Mucosa of descending colon (tissue), 3 donors: ENCODE measurements at places on chromosomes 5 and 9.

DNA sequence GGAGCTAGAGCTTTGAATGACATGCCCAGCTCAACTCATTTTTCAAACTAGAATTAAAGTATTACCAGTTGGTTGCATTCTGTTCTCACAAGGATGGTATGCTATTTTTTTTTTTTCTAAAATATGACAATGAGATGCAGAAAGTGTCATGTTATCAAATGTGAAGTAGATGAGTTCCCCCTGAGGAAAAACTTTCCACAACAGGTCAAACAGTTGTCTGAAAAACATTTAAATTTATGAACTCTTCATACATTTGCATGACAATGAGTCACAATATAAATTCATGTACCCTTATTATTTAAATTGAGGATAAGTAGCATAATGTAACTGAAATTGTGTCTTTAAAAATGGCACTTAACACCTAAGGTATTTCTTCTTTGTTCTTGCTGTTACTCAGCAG, 1720.5 kb upstream of the NUDT12 start:
- DNase-seq: no peak

DNA sequence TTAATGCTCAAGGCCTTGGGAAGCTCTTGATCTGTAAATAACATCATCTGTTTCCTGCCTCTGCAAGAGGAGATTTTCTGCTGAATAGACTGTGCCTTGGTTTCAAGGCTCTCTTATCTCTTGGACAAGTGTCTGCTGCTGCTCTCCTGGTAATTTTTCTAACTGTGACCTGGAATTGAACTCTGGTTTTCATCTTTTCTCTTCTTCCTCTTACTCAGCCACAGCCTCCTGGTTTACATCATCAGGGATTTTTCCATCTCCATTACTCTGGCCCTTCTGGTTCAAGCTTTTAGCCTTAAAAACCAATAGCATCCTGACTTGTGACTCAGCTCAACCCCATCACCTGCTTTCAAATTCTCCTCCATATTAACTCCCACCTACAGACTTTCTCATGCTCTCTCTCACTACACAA, 49.6 kb upstream of the ITGA1 start:
- DNase-seq: no peak

- no peak for DNase-seq
Observed at GRCh38 chr5:61881821-61882487, 424.1 kb upstream of the KIF2A start.

- DNase-seq: no peak
Observed at GRCh38 chr9:13179257-13179656, 100.2 kb downstream of the MPDZ start.

- DNase-seq: no peak
Observed at GRCh38 chr9:72596451-72597180, 75.2 kb downstream of the TMC1 start.

DNA sequence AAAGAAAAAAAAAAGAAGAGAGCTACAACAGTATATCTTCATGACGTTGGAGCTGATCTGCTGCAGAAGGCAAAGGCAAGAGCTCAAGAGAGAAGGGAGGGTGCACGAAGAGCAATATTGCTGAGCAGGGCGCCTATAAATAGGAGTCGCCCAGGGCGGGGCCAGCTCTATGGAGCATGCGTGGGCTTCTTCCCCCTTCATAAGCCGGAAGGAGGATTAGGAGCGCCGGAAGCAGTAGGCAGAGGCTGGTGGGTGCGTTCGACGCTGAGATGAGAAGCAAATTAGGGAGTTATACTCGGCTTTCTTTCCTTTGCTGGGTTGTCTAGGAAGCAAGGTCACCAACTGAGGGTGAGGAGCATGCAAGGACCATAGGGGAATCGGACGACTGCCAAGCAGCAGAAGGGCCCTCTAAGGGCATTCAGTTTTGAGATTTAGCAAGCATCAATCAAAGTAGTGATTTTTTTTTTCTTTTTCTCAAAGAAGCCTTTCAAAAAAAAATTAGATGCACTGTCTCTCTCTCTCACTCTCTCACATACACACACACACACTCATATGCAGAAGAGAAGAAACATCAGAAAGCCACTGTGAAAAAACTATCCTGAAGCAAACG, 496.7 kb downstream of the ENC1 start:
- peak; percentile 62 for DNase-seq

DNA sequence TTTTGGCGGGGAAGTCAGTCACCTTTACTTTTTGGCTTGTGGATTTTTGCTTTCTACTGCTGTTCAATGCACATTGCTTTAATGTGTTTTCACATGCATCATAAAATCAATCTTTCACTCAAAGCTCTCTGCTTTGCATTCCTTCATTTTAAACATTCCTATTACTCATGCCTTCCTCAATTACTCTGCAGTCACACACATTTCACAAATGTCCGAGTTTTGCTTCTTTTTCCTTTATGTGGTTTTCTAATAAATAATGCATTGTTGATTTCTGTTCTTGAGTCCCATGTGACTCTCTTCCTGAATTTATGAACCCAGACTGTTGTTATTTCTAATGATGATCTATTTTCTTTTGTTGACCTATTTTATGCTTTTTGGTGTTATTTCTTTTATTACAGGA, 82.3 kb upstream of the EPB41L4B start:
- DNase-seq: no peak

GRCh38 chr9:120830151-120830550, 12.6 kb downstream of the PSMD5 start:
- DNase-seq: no peak

GRCh38 chr9:97895695-97896332, 26.5 kb downstream of the TRMO start:
- no peak for DNase-seq

DNA sequence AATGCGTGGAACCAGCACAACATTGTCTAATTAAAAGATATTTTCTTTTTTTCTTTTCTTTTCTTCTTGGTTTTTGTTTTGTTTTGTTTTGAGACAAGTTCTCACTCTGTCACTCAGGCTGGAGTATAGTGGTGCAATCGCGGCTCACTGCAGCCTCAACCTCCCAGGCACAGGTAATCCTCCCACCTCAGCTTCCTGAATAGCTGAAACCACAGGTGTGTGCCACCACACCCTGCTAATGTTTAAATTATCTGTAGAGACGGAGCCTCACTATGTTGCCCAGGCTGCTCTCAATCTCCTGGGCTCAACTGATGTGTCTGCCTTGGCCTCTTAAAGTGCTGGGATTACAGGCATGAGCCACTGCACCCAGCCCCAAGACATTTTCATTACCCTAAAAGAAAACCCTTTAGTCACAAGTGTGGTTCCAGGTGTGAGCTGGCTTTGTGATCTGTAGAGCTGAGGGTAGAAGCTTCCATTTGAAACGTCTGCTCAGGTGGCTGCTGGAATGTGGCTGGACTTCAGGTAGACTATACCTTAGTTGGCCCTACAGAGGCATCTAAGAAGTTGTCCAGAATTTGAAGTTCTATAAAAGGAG, 19.1 kb upstream of the NEK6 start:
- DNase-seq: no peak

DNA sequence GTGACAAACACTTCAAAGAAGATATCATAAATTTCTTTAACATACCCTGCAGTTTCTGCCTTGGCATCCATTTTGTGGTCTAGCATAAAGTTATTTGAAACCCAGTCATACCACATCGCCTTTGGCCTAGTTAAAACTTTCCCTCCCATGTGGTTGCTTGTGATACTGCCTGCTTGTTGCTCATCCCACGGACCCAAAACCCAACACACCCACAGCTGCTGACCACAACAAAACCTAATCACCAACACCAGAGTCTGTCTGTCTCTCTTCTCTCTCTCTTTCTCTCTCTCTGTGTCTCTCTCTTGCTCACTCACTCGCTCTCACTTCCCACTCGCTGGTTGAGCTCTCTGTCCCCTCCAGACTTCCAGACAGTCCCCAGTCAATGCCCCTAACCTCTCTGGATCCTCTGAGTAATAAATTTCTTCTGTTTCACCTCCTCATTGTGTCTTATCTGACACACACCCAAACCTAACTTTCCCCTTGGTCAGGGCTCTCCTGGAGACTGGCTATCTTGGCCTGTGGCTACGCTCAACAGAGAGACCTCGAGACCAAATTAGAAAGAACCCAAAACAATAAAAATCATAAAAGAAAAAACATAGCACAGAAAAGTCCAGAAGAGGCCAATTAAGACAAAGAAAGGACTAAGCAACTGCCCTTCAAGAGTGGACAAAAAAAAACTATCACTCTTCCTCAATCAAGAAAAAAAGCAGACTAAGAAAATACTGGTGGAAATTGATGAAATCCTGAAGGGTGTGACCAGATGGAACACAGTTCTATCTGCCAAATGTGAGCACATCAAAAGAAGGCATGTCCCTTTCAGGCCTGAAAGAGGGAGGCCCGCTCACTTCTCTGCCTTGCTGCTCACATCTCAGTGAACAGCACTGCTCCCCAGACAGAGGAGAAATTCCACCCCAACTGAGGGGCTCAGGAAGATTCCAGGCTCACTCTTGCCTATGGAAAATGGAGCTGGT, 41.5 kb downstream of the TTLL11 start:
- DNase-seq: no peak

- no peak for DNase-seq
Observed at GRCh38 chr5:60207040-60207439, 313.5 kb upstream of the PDE4D start.

DNA sequence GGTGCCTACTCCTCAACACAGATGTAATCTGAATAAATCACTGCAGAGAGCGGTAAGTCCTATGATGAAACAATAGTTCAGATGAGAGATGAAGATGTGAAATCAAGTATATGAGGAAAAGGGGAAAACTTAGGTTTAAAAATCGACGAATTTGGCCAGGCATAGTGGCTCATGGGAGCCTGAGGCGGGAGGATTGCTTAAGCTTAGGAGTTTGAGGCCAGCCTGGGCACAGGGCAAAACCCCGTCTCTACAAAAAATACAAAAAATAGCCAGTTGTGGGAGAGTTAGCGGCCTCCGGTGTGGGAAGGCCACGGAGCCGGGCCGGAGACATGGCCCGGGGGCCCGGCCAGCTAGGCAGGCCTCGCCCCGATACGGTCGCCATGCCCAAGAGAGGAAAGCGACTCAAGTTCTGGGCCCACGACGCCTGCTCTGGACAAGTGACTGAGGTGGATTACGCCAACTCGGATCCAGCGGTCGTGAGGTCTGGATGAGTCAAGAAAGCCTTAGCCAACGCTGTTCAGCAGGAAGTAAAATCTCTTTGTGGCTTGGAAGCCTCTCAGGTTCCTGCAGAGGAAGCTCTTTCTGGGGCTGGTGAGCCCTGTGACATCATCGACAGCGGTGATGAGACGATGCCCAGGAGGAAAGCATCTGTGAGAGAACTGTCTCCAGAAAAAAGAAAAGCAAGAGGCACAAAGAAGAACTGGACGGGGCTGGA, 62.8 kb upstream of the SUB1 start:
- DNase-seq: peak; percentile 10

GRCh38 chr9:89903141-89903475, 298.3 kb downstream of the GADD45G start:
- DNase-seq: no peak

DNA sequence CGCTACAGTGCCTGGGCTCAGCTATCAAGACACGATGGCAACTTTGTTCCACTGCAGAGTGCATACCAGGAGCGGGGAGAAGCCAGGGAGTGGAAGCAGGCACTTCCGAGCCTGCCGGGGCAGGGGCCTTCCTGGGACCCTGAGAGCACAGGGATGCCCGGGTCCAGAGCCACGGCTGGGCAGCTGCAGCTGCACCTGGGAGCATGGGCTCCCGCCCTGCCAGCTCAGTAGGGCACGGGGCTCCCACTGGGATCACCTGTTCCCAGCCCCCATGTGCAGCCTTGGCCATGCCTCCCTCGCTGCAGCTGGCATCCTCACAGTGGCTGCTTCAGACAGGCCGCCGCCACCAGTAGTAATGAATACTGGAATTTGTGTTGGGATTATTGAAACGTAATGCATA, 391.5 kb downstream of the KDM4C start:
- DNase-seq: no peak

DNA sequence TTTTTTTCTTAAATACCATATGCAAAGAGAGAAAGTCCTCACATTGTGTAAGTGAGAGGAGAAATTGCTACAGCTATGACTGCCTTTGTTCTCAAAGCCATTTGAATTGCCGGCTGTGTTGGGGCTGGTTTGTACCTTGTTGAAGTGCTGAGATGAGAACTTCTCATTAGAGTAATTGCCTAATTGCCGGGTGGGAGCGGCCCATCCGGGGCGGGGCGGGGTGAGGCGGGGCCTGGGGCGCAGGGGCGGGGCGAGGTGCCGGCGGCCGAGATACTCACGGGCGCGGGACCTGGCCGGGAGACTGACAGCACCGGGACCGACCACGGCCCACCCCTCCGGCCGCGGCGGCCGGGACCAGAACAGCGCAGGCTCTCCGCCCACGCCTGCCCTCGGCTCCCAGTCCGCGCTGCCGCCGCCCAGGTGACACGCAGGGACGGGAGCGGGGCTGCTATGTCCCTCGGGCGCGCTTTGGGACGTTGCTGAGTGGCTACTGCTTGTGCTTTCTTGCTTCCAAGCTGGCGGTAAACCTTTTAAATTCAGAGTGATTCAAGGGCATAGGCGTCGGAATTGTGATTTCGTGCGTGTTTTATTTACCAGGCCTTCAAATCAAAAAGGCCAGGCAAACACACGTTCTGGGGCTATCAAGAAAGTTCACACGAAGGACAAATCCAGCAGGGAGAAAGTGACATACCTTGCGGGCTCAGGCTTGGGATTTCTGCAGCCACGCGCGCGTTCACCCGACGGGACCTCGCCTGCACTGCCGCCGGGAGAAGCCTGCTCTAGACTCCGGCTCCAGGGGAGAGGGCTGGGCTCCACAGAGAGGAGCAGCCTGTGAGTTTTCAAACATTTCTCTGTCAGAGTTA, 269.1 kb downstream of the FANCC start:
- DNase-seq: peak; percentile 81

DNA sequence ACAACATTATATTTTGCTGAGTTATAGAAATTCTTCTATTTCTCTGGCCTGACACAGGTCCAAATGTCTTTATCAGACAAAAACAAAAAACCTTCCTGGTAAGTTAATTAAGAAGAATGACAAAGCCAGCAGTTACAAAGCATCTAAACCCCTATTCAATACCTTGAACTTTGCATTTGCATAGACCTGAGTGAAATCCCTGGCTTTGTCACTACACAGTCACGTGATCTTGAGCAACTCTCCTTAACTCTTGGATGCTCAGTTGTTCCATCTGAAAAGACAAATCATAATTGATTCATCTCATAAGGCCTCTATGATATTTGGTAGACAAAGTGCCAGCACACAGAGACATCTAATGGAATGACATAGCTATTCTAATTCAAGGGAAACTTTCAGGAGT, 166.6 kb upstream of the PPP1R2B start:
- DNase-seq: no peak
